ENCODE measurements at places on chromosomes 5 and 9. TPM values are rescaled to one million over a fixed set of nuclear protein-coding genes. Genes with fewer than 3 reads are reported as not detected.

Gene ST6GALNAC4
- total RNA-seq, result 14.5 TPM

Gene ADRB2
- 0.11 TPM for total RNA-seq

Gene ANGPTL2
- 17.9 TPM for total RNA-seq

Gene CDC23
- 56.9 TPM for total RNA-seq

Gene ITK
- not detected for total RNA-seq

Gene PDGFRB
- total RNA-seq, result 15.3 TPM

Gene GRXCR2
- not detected for total RNA-seq

Gene NR2F1-AS1
- total RNA-seq, result 53.1 TPM

Gene CTSL
- 33.8 TPM for total RNA-seq

Gene PCDHA6
- total RNA-seq, result 12.1 TPM

Gene JAKMIP2
- 36.8 TPM for total RNA-seq

Gene ANKH
- 28.6 TPM for total RNA-seq

Gene FKBP15
- 19.9 TPM for total RNA-seq

Gene PCDHB9
- total RNA-seq, result 5.5 TPM

Gene TMEM203
- 49.7 TPM for total RNA-seq

Gene OMD
- total RNA-seq, result not detected

Gene SLC6A7
- total RNA-seq, result not detected

Gene PCDHA9
- 1.4 TPM for total RNA-seq

Gene DNAH5
- total RNA-seq, result 0.12 TPM

Gene BTNL3
- total RNA-seq, result not detected

Gene IL7R
- total RNA-seq, result 0.11 TPM

Gene FBXW5
- 81.2 TPM for total RNA-seq

Gene MUSK
- total RNA-seq, result not detected

Gene GALNT12
- 4.9 TPM for total RNA-seq

Gene FRRS1L
- total RNA-seq, result 3.4 TPM

Gene ZBTB6
- 9.4 TPM for total RNA-seq

Gene CEP120
- total RNA-seq, result 26.0 TPM

Gene GABRG2
- 2.8 TPM for total RNA-seq

Gene FCN1
- not detected for total RNA-seq

Gene SLC25A2
- total RNA-seq, result 0.72 TPM

Gene INSL4
- not detected for total RNA-seq

Gene UBAC1
- total RNA-seq, result 51.9 TPM

Gene IRX4
- total RNA-seq, result 0.77 TPM

Gene CATSPER3
- total RNA-seq, result 0.54 TPM

Gene CER1
- 0.32 TPM for total RNA-seq

Gene TAF11L10
- not detected for total RNA-seq

Gene PIP5K1B
- 5.9 TPM for total RNA-seq

Gene STPG3
- total RNA-seq, result 0.26 TPM

Gene PCDHGB5
- total RNA-seq, result 1.5 TPM

Gene FAT2
- not detected for total RNA-seq

Gene NUTM2G
- not detected for total RNA-seq

Gene KCNN2
- total RNA-seq, result 2.7 TPM

Gene TXNDC8
- total RNA-seq, result not detected

Gene SOX30
- total RNA-seq, result not detected

Gene PCDHB10
- 5.5 TPM for total RNA-seq

Gene MSX2
- total RNA-seq, result 1.1 TPM

Gene TUSC1
- not detected for total RNA-seq

Gene LHX3
- not detected for total RNA-seq

Gene MEIKIN
- total RNA-seq, result not detected

Gene PHF24
- 0.63 TPM for total RNA-seq

Gene C9orf50
- total RNA-seq, result 0.27 TPM

Gene ZNF462
- 195 TPM for total RNA-seq

Gene SREK1IP1
- total RNA-seq, result 28.6 TPM

Gene CENPH
- 56.1 TPM for total RNA-seq

Gene ENG
- total RNA-seq, result 2.6 TPM

Gene LMAN2
- total RNA-seq, result 73.0 TPM

Gene PCDHGB1
- total RNA-seq, result 2.8 TPM

Data from neural crest cell (in vitro differentiated cells).